Stimulated activated CD4-positive, alpha-beta T cell treated with anti-CD3 and anti-CD28 coated beads, TNF-alpha, amount 100 ng/mL, for 4 hours (primary cell): ENCODE measurements at places on chromosomes 3 and 15.

DNA sequence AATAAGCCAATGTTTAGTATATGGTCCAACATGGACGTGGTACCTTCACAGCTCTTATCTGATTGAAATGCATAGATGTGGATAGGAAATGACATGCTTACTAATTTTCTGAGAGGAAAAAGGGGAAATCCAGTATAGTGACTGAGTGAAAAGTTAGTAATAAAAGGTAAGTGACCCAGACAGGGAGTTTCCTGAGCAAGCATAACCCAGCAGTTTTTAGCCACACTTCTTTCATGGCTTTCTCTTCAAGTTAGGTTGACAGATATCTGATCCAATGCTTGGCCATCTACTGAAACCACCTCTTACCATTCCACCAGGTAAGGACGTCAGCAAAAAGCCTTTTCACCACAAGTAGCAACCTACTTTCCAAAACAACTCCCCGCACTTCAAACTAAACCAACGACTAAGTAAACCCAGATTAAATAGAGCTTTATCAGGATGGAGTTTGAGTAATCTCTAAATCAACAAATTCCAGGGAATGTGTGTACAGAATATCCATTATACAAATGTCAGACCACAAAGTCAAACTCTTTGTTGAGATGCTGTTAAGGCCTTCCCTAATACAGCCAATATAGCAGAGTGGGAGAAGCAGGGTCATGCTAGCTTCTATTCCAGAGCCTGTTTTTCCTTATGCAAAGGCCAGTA, 329.7 kb downstream of the RORA start:
- DNase-seq: no peak

DNA sequence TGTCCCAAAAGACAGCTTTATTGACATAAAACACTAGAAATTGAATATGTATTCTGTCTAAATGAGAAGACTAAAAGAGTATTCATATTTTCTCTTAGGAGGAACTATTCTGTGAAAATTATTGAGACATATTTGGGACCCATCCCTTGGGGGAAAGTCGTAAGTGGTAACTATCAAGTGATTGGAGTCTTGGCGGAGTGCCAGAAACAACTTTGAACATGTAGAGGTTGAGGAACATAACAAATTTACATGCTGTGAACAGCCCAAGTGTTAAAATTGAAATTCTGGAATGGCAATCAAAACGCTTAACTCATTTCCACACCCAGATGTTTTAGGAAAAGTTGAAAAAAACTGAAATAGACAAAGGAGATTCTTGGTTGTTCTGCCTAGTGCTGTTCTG, 1034.6 kb downstream of the NSUN3 start:
- no peak for DNase-seq

DNA sequence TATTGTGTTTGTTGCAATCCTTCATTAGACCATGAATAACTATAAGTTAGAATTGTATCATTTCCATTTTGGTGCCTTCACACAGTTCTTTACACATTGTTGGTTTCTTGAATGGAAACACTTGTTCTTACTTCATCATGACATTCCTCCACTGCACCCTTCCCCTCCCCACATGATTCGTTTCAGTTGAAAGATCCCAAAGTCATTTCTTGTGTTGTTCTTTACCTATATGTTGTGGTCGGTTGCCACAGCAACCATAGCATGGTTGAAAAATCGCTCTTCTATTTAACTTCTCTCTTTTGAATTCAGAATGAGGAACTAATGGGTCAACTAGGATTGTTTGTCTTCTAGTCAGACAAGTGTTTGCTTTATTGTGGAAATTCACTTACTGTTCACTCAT, 103.3 kb downstream of the IL1RAP start:
- no peak for DNase-seq

DNA sequence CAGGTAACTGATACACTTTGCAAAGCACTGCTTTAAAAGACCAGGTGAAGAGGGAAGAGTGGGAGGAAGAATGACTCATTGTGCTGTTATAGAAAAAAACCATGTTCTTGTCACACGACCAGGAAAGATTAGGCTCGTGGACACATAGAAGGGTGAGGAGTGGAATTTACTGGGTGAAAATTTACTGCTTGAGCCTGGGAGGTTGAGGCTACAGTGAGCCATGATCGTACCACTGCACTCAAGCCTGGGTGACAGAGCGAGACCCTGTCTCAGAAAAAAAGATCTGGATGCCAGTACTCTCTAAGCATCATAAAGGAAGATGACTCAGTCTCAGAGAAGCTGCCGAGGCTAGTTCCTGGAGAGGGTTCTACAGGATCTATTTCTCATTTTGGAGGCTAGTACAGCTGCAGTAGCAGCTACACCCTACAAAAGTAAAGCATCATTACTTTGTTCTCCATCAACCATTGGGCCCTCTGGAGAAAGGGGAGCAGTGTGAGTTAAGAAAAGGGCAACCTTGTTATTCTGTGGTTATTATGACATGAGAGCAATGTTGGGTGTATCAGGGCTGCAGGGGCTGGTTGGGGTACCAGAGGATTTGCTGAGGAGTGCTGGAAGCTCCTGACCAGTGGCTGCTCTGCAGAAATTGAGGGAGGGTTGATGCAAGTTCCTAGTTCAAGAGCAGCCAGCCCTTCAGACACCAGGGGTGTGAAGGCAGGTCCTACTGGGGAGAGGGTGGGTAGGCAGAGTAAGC, 75.4 kb downstream of the CMTM8 start:
- no peak for DNase-seq

- DNase-seq: no peak
These were observed 116.8 kb upstream of the COL8A1 start for GRCh38 chr3:99521551-99521950.

- no peak for DNase-seq
These were observed 4.4 kb downstream of the LAMP3 start for GRCh38 chr3:183158113-183158512.

DNA sequence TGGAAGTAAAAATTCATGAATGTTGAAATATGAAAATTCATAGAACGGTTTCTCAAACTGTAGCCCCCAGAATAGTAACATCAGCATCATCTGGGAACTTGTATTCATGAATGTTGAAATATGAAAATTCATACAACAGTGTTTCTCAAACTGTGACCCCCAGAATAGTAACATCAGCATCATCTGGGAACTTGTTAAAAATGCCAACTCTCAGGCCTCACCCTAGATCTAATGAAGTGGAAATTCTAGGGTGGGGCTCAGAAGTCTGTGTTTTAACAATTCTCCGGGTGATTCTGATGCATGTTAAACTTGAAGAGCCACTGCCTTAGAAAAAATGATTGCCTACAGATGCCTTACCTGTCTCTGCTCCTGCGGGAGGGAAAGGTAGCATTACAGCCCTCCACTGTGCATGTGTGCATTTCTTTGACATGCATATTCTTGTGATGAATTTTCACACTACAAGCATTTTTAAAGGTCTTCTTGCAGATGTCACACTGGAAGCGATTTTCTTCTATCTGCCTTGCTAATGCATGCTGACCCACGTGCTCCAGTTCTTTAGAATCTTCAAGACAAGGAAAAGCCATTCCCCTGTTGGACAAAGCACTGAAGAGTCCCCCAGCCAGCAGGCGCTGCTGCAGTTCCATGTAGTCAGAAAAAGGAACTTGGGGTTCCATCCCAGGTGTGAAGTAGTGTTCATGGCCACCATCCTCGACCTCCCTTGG, 21.7 kb downstream of the BNC1 start:
- no peak for DNase-seq

GRCh38 chr3:52029053-52029452, 27.3 kb downstream of the DUSP7 start:
- DNase-seq: no peak
